ENCODE measurements at places on chromosomes 5 and 9.

DNA sequence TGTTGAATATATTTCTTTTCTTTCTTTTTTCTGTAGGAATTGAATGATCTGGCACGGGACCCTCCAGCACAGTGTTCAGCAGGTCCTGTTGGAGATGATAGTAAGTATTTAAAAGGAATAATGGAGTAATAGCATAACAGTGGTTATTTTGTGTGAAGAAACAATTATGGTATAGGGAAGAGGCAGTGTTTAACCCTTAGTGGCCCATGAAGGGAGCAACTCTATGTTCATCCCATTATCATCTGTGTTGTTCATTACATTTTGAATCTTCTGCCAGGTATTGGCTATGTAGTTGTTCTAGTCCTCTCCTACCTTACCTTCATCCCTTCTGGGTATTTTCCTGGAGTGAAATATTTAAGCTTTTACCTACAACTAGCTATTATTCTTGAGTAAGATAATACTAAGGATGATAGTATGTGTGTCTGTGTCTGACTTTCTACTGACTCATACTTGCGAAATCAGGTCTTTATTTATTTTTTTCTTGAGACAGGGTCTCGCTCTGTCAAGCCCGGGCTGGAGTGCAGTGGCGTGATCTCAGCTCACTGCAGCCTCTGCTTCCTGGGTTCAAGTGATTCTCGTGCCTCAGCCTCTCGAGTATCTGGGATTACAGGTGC, 39.3 kb downstream of the UBE2D2 start:
- DNase-seq, result no peak

GRCh38 chr5:156598964-156599363, 251.1 kb upstream of the PPP1R2B start:
- DNase-seq, result no peak

- no peak for DNase-seq
Measured at GRCh38 chr5:104266161-104266560, 703.6 kb upstream of the NUDT12 start.

DNA sequence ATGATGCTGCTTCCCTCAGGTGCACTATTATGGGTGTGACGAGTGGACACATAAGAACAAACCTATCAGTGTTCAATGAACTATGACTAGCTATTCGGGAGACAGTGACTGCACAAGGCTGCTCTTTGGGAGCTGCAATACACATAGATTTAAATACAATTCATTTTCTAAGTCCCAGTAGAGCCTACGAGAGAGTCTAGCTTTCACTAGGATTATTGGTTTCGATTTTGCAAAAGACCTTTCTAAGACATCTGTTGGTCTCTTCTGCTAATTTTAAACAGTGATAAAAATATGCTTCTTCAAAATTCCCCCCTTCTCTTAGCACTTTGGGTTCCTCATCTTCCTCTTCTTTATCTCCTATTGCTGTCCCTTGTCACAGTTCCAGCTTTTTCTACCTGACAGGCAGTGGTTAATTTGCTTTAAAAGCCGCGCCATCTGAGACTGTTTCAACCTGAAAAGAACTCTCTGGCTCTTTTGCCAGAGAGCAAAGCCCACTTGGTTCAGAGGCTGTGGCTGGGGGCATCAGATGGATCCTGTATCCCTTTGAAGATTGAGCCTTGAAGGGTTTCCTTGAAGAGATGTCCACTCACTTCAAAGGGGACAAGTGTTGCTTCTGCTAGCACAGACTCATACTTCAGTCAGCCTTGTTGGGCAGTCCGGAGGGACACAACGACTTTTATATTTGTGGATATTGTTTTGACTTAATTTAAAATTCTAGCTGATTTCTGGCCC, 241.5 kb downstream of the MAN2A1 start:
- DNase-seq, result no peak

DNA sequence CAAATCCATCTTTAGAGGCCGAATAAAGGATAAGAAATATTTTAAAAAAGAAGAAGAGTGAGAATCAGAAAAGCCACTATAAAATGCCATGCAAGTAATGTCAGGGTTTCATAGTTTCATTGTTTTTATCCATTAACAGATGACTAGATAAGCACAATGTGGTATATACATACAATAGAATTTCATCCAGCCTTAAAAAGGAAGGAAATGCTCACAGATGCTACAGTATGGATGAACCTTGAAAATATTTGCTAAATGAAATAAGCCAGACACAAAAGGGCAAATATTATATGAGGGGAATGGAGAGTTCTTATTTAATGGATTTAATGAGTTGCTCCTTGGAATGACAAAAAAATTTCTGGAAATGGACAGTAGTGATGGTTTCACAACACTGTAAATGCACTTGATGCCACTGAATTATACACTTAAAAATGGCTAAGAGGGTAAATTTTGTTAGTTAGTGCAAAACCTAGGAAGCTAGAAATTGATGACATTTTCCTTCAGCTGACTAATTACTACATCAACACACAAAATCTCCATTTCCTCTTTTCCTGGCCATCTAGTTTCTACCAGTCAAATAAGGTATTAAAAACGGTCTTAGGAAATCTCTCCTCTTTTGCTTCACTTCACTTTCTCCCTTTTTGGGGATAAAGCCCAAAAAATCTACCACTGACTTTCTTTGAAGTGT, 86.6 kb downstream of the GNA14 start:
- peak; percentile 58 for DNase-seq

DNA sequence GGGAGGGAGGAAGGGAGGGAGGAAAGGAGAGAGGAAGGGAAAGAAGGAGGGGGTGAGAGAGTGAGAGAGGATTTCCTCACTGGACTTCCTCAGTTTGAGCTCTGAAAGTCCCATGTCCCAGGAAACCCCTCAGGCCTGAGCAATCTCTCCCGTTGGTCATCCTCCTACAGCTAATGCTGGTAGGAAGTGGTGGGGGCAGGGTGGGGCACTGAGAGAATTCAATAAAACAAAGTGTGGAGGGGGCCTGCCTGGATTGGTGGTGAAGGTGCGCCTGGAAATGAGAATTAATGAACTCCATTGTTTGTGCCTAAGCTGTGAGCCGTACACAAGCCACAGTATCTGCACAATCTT, 195.0 kb downstream of the RGS3 start:
- DNase-seq, result no peak

DNA sequence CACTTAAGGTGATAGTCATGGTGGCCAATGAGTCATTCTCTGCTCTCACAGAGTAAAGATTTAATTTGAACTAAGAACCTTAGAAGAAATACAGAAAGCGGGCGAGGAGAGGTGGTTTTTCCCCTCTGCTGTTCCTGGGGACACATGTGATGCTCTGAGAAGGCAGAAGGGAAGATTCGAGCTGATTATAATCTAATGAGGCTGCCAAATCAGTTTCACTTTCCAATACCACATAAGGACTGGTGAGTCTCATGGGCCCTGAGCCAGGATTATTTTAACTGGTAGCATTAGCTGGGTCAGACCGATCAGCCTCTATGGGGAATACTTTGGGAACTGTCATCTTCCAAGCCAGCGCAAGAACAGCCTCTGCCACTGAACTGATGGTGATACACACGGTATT, 116.5 kb downstream of the SLC1A3 start:
- DNase-seq, result no peak

GRCh38 chr5:13133951-13134350, 810.5 kb downstream of the DNAH5 start:
- no peak for DNase-seq

- DNase-seq, result no peak
Measured at GRCh38 chr5:179301796-179302195, 43.5 kb downstream of the ADAMTS2 start.

GRCh38 chr9:79812099-79812498, 240.3 kb downstream of the TLE4 start:
- DNase-seq, result no peak

- no peak for DNase-seq
Measured at GRCh38 chr9:87350915-87351314, 146.8 kb upstream of the DAPK1 start.

DNA sequence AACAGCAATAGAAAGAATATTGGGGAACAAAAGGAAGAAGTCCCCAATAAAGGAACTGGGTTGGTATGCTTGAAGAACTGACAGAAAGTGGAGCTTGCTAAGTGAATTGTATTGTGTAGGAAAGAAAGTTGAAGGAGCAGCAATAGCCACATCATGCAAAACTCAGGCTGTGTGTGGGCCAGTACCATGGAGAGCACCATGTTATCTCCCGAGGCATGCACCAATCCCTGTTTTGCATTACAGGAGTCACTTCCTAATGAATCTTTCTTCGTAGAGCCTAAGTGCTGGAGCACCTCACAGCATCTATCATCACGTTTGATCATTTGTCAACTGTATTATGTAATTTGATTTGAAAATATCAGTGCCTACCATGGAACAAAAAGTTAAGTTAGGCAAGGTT, 137.7 kb upstream of the NMUR2 start:
- no peak for DNase-seq

DNA sequence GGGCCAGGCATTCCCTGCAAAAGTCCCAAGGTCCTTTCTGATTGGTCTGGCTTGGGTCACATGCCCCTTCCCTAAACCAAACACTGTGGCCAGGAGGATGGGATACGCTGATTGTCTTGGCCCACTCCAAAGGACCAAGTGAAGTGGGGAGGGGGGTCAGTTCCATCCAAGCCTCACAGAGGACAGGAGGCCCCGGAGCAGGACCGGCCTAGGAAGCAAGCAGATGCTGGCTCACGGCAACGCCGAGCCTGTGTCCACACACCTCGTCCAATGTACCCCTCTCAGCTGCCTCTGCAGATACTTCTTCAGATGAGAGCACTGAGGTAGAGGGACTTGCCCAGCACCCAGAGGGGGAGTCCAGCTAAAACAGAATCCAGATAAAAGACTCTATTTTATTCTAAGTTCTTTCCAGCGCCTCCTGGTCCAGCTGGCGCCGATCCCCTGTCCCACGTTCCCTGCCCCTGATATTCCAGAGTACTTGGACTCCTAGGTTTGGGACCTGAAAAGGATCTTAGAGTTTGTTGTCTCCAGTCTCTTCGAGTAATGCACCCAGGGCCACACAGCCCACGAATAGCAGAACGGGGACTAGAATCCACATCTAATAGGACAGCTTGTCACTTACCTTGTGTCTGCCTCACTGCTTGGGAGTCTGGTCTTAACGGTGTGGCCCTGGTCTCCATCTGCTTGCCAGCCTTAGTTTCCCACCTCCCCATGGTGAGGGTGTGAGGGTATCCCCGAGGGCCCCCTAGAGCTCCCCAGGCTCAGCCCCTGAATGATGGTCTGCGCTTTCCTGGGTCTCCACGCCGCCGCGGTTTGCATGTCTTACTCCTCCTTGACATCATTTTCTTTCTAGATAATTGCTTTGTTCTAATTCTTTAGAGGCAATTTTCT, 72.4 kb upstream of the UNC5A start:
- DNase-seq, result no peak

DNA sequence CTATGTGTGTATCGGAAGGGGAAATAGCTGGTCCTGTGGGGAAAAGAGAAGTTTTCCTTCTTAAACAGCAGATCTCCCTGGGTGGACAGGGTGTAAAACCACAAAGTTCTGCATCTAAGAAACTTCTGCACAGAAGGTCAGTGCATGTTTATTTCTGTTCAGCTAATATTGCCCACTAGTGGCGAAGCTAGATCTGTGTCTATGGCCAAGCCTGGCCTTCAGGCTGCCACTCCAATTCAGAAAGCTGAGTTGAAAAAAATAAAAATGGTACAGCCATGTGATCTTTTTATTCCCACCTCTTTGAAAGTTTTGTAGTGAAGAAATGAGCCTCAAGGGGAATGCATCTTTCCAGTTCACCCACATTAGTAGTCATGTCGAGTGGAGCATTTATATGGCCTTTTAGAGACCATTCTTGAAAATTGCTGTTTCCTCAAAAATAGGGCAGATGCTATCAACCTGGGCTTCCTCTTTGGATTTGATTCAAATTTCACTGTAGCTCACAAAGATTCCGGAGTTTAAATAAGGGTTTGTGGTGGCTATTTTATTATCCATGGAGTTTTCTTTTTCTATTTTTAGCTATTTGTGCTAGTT, 488.0 kb downstream of the PRELID2 start:
- peak; percentile 71 for DNase-seq

DNA sequence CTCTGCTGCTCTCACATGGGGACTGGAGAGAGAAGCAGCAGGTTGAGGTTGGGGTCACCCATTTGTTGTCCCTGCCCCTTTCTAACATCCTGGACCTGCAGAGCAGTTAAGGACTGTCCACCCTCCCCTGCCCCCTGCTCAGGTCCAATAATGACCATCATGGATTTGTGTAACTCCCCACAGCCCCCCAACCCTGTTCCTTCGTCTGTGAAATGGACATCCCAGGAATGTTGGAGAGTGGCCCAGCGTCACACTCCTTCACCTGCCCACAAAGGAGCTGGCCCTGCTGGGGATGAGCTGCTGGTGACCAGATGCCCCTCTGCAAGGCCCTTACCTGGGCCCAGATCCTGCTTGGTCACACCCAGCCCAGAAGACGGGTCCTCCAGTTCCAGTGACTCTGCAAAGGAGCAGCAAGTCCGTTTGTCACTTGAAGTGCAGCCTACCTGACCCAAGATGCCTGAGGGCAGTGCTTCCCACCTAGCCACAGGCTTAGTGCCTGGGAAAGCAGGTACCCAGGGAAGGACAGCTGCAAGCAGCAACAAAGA, 10.4 kb downstream of the CD74 start:
- DNase-seq, result no peak

GRCh38 chr9:36791222-36791950, 218.7 kb downstream of the MELK start:
- DNase-seq, result no peak

DNA sequence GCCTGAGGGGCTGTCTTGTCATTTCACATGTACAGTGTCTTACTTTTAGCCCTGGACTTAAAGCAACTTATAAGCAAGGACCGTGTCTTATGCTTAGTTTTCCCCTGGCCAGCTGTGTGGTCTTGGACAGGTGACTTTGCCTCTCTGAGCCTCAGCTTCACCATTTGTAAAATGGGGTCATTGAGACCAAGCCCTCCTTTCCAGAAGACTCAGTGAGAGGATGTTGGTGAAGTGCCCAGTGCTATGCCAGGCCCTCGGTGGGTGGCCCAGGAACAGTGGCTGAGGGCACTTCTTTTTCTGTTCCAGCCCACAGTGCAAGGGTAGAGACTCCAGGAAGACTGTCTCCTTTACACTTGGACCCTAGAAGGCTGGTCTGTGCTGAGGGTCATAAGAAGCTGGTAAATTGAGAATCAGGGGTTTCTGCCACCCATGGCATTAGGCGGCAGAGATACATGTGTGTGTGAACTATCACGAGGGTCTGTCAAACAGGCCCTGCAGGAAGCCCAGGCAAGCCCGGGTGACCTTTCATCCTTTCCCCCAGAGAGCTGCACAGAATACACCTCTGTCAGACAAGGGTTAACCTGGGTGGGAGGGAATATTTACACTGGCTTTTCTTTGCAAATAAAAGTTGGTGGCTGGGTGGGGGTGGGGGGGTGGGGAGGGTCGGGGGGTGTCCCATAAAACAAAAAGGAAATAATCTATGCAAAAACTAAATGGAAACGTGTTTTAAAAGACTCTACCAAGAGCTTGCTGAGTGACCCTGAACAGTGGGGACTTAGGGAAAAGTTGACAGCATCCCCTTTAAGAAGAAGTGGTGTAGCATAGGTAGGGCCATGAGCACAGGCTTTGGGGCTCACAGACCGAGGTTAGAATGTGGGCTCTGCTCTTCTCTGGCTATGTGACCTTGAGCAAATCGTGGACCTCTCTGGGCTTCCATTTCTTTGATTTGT, 20.4 kb upstream of the KIF12 start:
- no peak for DNase-seq

DNA sequence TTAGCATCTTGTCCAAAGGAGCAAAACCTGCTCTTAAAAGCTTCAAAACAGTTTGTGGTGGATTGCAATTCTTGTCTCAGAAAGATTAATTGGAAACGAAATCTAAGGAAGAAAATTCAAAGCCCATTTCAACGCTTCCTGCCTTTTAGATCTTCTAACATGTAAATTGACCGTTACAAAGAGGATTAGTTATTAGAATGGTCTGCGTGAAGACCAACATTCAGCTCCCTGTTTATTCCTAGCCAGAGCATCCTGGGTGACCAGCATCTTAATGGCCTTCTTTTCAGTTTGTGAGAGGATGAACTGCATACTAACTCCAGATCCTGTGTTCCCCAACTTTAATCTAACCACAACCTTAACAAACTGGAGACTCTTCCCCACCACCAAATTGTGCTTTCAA, 109.9 kb upstream of the SLC1A3 start:
- DNase-seq, result no peak

All from dermis blood vessel endothelial cell (primary cell).